Hematopoietic multipotent progenitor cell treated with erythropoietin and hydrocortisone succinate and interleukin-3 and kit ligand, for 4 days (in vitro differentiated cells): ENCODE measurements at places on chromosomes 3 and 15.

GRCh38 chr3:186465508-186465907 is 78.7 kb downstream of the CRYGS start:
- DNase-seq: no peak

DNA sequence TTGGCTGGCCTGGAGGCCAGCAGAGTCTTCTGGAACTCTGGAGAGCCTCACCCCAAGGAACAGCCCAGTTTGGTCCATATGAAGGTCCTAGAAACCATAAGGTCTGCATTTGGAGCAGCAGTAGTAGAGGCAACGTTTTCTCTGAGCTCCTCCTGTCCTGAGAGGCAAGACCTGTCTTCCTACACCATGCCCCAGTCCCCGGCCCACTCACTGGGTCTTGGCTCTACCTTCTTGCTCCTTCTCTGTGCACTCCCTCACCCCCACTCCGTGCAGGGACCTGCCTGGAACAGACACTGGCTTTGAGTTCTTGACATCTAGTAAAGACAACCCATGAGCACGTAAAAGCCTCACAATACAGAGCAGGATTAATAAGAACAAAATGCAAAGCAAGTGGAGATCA is 76.6 kb downstream of the CHRD start:
- DNase-seq: no peak

GRCh38 chr3:146640955-146641867 is 36.1 kb upstream of the PLSCR5 start:
- DNase-seq: peak; percentile 79

GRCh38 chr3:12902181-12902999 is 61.0 kb upstream of the RPL32 start:
- DNase-seq: no peak

GRCh38 chr15:68962465-68962864 is 32.1 kb downstream of the SPESP1 start:
- DNase-seq: peak; percentile 71

DNA sequence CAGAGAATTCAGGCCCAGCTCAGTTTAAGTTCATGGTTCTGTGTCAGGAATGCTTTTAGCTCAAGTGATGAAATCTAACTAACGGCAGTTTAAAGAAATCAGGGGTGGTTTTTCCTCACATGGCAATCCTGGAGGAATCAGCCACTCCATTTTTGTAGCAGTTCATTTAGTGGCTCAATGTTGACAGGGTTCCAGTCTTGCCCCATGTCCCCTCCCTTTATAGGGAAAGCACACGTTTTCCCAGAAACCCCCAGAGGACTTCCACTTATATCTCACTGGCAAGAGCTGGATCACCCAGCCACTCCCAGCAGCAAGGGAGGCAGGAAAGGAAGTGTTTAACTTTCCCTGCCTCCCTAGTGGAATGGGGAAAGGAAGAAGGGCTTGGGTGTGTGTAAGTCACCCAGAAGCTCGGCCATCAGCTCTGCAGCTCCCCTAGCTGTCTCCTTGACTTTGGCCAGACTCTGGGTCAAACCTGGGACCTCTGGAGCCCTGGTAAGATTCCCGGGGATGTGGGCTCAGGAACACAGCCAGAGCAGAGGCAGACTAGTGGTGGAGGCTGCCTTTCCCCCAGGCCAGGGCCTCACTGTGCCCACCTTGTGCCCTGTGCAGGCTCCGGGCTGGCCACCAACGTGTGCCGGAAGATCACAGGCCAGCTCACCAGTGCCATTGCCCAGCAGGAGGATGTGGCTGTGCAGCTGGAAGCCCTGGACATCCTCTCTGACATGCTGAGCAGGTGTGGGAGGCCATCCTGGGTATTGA is 11.3 kb downstream of the CAND2 start:
- DNase-seq: no peak

- DNase-seq: no peak
Measured at GRCh38 chr3:193149998-193150397, 91.0 kb upstream of the PLAAT1 start.

DNA sequence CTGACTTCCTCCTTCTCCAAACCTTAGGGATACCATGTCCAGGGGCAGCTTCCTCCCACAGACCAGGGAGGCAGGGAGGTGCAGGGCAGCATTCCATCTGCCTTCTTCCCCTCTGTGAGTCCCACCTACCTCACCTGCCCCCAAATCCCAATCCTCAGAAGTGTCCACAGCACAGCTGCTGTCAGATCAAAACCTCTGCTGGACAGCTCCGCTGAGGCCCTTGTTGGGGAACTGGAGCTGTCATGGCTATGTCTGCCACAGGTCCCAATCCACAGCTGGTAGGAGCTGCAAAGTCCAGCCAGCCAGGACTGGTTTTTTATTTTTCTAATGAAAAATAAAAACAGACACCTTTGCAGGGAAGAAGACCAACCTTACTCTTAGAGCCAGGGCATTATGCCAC is 40.7 kb upstream of the TBC1D21 start:
- no peak for DNase-seq

- no peak for DNase-seq
Measured at GRCh38 chr3:158333736-158334135, 223.8 kb downstream of the RSRC1 start.

- DNase-seq: no peak
Measured at GRCh38 chr3:58490860-58491501, 915 bp upstream of the KCTD6 start.

DNA sequence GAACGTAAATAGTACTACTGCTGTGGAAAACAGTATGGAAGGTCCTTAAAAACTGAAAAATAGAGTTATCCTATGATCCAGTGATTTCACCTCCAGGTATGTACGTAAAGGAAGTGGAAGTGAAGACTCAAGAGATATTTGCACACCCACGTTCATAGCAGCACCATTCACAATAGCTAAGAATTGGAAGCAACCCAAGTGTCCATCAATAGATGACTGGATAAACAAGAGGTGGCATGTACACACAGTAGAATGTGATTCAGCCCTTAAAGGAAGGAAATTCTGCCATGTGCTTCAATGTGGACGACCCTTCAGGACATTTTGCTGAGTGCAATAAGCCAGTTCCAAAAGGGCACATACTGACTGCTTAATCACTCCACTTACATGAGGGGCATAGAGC is 188.3 kb downstream of the APBA2 start:
- DNase-seq: no peak

GRCh38 chr3:144350125-144350524 is 378.5 kb downstream of the DIPK2A start:
- DNase-seq: no peak

- no peak for DNase-seq
Measured at GRCh38 chr15:51760805-51761204, 9.4 kb downstream of the TMOD2 start.

DNA sequence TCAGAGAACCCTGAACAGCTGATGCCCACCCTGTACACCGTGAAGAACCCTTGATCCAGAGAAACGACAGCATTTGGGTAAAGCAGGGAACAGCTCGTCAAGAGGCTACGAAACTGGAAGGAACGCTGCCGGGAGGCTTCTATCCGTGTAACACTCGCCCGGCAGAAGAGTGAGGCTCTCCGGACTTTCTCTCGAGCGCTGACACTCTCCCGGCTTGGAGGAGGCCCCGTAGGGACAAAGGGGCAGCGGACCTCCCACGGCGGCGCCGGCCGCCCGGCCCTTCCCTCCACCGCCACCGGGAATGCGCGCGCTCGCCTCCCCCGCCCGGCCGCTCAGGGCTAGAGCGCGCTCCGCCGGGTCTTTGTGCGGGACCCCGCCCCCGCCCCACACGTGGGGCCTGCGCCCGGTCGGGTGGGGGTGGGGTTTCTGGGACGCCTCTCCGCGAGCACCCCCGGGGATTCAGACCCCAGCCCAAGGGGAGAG is 1.7 kb downstream of the HYAL2 start:
- peak; percentile 80 for DNase-seq

- DNase-seq: no peak
Measured at GRCh38 chr3:149421764-149422163, 44.3 kb upstream of the TM4SF1 start.

DNA sequence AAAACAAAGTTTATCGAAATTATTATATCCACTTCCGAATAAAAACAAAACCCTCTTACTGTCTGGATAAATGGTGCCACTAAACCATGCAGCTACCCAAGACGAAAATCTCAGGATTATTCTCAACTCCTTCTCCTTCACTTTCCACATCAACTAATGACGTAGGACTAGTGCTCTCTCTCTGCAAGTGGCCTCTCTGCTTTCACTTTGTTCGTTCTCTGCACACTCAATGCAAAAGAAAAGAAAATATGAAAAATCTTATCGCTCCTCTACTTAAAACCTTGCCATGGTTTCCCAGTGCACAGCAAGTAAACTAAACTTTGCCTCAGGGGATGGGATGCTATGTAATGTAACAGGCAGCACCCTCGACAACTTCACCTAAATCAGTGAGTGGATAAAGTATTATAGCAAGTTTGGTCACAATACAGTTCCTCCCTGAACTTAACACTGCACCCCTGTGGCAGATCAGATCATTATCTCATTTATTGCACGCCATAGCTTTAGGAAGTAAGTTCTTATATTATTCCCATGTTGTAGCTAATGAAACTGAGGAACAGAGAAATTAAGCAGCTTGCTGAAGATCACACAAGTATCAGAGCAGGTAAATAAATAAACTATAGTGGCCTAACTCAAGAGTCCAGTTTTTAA is 262.7 kb upstream of the GADL1 start:
- DNase-seq: peak; percentile 39

DNA sequence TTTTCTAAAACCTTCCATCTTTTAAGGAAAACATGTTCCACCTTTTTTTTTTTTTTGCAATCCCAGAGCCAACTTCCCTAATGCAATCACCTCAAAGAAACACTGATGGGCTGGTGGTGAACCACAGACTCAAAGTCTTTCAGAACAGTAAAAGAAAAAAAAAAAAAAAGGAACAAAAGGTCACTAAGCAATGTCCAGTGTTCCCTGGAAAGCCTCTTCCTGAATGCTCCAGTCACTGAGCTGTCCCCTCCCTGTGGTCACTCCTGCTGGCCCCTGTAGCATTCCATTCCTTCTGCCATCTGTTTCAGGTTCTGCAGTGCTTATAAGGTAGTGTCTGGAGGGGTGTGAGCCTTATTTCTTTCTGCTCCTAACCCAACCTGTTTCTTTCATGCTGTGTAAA is 53.3 kb downstream of the AAGAB start:
- DNase-seq: peak; percentile 19

DNA sequence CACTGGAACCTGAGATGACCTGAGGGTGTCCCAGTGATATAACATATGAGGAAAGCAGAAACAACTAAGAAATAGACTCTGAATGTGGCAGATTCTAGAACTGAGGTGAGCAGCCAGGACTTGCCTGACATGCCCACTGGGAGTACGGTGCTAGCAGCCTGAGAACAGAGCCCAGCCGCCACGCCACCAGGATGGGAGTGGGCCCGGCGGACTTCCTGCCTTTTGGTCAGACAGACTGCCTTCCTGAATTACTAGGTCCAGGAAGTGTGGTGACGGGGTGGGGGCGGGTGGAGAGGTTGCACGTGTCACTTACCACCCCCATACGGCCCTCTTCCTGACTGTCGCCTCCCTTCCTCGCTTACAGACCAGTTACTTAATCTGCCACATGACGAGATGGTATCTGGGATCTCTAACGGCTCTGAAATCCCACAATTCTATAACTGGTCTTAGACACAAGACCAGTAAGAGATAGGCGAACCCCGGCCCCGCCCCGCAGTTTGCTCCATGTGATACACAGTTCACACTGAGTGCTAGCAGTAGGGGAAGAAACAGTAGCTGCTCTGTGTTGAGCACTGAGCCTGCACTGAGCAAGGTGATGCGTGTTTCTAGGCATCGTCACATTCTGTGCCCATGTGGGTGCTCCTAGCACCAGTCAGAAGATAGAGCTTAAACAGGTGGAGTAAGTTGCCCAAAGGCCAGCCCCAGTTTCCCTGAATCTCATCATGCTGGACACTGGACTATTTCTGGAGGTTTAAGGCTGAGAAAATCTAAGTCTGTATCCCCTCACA is 95.7 kb downstream of the CPN2 start:
- peak; percentile 100 for DNase-seq

DNA sequence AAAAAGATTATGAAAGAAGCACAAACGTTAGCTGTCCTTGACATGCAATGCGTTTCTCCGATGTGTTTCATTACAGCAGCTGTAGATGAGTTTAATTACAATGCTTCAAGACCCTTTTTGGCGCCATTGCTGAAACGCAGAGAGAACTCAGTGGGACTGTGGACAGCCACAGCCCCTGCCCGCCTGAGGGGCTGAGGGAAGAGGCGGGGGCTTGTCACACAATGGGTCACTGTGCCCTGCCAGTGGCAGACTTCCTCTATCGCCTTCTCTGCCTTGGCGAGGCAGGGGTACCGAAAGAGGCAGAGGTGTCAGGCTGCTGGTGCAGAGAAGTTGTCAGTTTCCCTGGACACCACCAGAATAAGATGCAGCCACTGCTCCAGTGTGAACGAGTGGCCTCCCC is 252.0 kb downstream of the NR2F2 start:
- peak; percentile 1 for DNase-seq

GRCh38 chr3:153166206-153166605 is 4.2 kb downstream of the RAP2B start:
- peak; percentile 95 for DNase-seq

DNA sequence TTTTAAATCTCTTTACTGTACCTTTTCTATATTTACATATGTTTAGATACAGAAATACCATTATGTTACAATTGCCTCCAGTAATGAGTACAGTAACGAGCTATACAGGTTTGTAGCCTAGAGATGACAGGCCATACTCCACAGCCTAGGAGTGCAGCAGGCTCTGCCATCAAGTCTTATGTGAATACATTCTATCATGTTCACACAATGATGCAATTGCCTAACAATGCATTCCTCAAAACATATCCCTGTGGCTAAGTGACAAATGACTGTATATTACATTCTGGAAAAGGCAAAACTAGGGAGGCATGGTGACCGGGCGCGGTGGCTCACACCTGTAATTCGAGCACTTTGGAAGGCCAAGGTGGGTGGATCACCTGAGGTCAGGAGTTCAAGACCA is 192.4 kb upstream of the IGF1R start:
- no peak for DNase-seq

DNA sequence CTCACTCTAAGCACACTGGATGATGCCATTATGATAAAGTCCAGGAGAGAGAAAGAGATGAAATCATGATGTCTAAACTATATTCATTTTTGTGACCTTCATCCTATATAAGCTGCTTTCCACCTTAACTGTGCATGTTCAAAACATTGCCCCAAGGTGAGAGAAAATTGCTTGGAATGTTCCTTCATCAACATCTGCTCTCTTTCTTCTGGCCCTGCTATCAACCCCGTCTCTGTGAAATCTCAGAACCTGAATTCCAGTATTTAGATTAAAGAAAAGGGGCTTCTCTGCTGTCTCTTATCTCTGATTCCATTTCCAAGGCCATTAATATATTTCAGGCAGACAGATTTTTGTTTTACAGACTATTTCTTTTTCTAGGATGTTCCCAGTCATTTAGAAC is 47.3 kb upstream of the PHLDB2 start:
- DNase-seq: no peak

GRCh38 chr3:61894988-61895935 is 333.9 kb downstream of the PTPRG start:
- DNase-seq: peak; percentile 76

- peak; percentile 48 for DNase-seq
Measured at GRCh38 chr3:9178697-9179096, 70.7 kb downstream of the SRGAP3 start.

DNA sequence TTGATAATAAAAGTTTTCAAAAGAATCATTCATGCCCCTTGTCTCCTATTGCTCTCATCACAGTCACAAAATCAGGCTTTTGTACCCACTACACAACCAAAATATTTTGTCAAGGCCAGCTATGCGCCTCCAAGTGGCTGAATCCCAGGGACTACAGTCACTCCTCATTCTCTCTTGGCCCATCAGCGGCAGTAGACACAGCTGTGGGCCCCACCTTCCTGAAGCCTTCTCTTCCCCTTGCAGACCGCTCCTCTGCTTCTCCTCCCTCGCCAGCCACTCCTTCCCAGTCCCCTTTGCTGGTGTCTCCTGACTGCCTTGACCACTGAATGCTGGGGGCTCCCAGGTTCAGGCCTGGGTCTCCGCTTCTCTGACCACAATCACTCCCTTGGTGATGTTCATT is 52.1 kb downstream of the LSM3 start:
- peak; percentile 15 for DNase-seq
